ENCODE measurements at places on chromosomes 13 and 19.

- no peak for DNase-seq
Measured at GRCh38 chr13:81995316-81995715, 1654.4 kb upstream of the SPRY2 start.

DNA sequence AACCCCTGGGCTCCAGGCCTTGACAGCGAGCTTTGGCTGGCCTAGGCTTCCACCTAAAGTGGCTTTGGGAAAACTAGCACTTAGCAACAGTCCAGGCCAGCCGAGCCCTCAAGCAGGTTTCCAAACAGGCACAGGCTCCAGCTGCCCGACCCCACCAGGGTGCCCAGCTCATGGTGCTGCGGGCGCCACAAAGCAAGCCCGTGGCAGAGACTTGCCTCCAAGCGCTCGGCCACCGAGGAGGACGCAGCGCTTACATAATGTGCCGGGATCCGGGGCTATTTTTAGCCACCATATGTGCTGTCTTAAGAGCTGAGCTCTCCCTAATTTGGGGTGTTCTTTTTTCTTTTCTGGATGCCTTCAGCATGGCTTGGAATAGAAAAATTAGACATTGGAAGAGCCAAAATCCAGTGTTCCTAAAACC is 56.1 kb upstream of the F7 start:
- DNase-seq, result no peak

GRCh38 chr19:55669418-55670279 is 5.4 kb upstream of the EPN1 start:
- no peak for DNase-seq

GRCh38 chr19:37988758-37989635 is 82.0 kb downstream of the SIPA1L3 start:
- DNase-seq, result no peak

GRCh38 chr19:3669947-3670795 is 30.1 kb downstream of the PIP5K1C start:
- no peak for DNase-seq

DNA sequence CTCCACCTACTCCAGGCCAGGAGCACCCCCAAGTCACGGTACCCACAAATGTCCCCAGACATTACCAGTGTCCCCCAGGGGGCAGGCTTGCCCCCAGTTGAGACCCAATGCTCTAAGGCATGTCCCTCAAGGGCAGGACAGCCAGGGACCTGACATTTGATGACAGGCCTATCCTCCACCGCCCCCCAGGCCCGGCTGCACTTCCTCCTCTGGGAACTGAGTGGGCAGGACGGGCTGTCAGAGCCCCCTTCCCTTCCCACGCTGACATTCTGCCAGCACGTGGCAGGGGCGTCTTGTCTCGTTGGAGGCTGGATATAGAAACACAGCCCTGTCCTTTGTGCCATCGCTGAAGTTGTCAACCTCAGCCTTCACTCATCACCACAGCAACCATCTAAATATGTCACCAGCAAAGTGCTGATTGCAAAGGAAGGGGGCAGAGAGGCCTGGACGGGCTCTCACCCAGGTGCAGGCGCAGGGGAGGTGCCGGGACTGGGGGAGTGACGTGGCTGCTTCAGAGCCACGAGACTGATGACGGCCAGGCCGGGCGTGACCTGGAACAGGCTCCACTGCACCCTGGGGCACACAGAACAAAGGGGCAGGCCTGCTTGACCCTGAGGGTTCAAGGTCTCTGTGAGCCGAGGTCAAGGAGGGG is 38.4 kb downstream of the GNG7 start:
- no peak for DNase-seq

DNA sequence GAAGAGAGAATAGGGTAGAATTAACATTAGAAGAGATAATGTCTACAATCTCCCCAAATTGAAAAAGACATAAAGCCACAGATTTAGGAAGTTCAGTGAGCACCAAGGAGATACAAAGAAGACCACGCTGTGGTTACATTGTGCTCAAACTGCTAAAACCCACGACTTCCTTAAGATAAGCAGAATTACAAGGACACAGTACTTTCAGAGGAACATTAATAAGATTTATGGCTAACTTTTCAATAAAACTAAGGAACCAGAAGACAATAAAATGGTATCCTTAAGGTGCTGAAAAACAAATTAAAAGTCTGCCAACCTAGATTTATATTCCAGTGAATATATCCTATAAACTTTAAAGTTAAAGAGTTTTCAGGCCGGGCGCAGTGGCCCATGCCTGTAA is 7.4 kb upstream of the IL17D start:
- DNase-seq, result no peak

DNA sequence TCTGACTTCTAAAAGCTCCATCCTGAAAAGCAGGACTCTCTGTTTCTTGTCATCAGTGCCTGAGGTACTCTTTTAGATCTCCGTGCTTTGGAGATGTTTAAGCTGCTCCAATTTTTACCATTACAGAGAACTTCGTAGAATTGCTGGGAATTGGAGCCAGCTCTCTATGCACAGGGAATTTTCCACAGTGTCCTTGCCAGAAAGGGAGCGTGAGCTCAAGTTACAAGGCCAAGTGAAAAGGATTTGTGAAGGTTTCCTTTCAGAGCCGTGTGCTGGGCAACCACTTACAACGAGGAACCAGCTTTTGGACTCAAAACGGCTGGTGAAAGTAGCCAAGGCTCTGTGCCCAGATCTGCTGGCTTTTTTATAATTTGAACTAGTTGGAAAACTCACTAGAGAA is 82.6 kb downstream of the NUFIP1 start:
- no peak for DNase-seq

DNA sequence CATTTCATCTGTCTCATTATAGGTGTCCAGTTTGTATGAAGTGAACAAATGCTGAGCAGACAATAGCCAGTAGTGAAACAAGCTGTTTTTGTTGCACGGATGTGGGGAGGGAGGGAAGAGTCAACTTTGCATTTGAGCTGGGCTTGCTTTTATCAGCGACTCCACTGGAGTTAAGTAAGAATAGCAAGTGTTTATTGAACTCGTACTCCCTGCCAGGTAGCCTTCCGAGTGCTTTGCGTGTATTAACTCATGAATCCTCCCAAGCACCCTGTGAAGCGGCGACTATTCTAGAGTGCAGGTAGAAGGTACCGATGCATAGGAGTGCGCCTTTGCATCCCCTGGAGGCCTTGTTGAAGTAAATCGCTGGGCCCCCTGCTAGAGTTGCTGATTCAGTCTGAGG is 4.7 kb upstream of the ZNF444 start:
- DNase-seq, result no peak
